ENCODE measurements at places on chromosomes 16 and 17.

DNA sequence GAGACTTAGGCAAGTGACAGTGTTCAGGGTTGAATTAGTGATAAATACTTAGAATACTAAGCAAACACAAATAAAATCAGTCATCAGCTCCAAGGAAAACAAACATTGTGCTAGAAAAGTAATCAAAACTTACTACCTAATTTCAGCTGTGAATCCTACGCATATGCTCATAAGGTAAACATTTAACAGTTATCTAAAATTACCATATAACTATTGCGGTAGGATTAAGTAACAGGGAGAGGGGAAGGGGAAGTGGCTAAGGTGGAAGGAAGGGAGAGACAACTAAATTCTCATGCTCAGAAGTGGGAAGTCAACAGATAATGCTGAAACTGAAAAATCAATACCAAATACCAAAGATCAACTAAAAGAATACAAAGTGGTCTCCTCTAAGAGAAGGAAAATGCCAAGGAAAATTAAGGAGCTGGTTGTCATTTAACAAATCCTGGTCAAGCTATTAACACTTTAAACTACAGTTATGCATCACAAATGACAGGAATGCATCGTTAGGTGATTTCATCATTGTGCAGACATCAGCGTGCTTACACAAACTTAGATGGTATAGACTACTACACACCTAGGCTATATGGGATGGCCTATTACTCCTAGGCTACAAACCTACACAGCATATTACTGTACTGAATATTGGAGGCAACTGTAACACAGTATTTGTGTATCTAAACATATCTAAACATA, 20.0 kb downstream of the USP32 start:
- no peak for DNase-seq

DNA sequence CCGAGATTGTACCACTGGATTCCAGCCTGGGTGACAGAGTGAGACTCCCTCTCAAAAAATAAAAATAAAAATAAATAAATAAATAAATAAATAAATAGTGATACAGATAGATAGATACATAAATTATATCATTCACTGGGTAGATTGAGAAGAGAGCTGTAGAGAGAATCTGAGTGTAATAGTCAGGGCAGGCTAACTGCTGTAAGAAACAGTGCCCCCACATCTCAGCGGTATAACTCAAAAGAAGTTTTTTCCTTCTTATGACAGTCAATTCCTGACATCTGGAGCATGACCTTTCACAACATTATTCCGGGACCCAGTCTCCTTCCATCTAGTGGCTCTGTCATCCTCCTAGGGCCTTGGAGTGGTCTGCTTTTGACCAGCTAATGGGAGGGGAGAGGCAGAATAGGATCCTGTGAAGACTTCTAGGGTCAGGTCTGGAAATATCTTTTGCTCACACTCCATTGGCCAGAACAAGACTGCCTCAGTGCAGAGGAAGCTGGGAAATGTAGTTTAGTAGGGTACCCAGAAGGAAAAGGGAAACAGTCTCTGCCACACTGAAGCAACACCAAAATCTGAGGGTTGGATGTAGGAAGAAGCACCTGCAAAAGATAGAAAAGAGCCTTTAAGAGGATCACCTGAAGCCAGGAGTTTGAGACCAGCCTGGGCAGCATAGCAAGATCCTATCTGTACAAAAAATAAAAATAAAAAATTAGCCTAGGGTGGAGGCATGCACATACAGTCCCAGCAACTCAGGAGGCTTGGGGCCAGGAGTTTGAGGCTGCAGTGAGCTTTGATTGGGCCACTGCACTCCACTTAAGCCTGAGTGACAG, 3.0 kb upstream of the QPRT start:
- peak; percentile 16 for DNase-seq

GRCh38 chr16:3045758-3046640, at the start of gene MMP25:
Gene MMP25 (plus strand): TSS chr16:3046561. CDS start chr16:3046918, 357 bp downstream.
- DNase-seq, result no peak

DNA sequence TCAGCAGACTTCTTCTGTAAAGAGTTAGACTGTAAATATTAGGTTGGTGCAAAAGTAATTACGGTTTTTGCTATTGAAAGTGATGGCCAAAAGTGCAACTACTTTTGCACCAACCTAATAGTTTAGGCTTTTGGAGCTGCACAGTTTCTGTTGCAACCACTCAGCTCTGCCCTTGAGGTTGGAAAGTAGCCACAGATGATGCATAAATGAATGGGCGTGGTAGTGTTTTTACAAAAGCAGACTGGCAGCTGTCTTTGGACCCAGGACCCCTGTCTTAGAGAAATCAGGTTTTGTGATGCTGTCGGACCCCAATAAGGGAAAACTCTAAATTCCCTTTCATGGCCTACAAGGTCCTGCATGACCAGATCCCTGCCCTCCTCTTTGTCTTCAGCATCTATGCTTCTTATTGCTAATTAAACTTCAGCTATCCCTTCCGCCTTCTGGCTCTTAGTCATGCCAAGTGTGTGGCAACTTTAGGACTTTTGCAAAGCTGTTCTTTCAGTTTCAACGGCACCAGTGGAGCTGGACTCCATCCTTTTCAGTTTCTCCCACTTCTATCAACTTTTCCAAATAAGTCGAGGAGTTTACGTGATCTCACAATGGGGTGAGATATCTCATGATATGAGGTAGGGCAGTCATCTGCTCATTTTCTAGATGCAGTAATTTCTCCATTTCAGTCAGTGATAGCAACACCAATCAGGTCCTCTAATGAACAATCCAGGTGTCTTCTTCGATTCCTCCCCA, 232.3 kb downstream of the XYLT1 start:
- no peak for DNase-seq

GRCh38 chr16:3113765-3114479, 1.5 kb downstream of the ZNF205 start:
- no peak for DNase-seq

- DNase-seq, result no peak
Measured at GRCh38 chr16:58047557-58048348, 22.2 kb downstream of the MMP15 start.

GRCh38 chr16:10647721-10648296, 46.9 kb downstream of the TEKT5 start:
- no peak for DNase-seq

DNA sequence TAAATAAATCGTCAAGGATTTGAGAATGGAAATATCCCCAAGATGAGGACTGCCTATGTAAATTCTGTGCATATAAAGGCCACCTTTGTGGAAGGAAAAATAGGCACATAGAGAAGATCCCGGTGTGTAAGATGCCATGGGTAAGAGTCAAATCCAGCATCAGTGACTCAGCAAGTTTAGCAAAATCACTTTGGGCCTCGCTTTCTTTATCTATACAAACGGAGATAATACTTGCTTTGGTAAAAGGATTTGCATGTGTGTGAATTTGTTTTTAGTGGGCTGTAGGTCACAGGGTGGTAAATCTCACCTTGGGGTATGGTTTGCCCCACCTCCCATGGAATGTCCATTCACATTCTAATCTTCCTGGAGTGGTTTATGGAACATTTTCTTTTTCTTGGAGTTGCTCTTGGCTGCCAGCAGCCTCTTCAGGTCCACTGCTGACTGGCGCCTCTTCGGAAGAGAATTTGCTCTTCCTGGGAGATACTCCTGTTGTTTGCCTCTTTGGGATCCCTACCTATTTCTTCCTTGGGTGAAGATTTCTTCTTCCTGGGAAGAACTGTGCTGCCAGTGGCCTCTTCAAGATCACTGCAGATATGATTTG, 587.6 kb downstream of the CDH11 start:
- no peak for DNase-seq

GRCh38 chr17:80794281-80795089, 197.2 kb upstream of the CHMP6 start:
- DNase-seq, result no peak

GRCh38 chr17:46737326-46737725, 81.2 kb downstream of the WNT3 start:
- no peak for DNase-seq

DNA sequence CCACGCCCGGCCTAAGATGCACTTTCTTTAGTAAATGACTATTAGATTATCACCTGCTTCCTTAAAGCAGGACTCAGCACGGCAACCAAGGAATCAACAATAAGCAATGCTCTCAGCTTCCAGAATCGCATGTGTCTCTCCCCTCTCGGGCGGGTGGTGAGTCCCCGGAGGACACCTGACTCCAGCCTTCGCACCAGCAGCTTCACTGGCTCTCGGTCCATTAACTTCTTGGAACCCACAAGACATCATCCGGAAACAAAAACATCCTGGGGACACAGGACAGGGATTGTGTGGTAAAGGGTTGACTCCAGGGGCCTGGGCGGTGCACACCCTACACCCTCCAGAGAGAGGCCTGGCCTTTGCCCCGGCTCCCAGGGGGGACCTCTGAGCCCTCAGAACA, 22.7 kb downstream of the UTS2R start:
- no peak for DNase-seq

DNA sequence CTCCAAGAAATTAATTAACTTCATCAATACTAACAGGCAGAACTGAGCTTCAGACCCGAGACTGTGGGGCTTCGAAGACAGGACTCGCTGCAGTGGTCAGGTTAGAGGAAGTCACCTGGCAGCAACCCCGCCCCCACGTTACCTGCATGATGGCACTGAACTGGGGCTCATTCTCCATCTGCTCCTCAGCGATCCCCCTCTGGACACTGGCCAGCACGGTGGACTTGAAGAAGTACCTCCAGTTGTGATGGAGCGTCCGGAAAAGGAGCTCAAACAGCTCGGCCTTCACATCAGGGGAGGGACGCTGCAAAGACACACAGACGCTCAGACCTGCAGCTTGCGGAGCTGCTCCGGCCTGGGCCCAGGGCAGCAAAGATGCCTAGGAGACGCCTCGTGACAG, 40.9 kb upstream of the GSG1L start:
- no peak for DNase-seq

DNA sequence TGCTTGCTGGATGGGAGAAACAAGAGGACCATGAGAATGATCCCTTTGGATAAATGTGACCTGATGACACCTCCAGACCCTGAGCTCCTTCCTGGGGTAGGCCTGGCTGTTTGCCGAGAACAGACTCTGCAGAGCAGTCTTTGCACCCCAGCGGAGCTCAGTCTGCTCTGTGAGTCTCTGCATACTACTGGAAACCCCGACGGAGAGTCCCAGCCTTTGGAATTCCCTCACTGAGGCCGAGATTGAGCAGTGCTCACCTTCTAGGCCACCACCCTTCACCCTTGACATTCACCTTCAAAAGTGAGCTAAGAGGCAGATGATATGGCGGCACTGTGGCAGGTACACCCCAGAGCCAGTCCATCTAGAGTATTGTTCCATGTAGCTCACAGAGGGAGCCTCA, 172.2 kb upstream of the CDH13 start:
- DNase-seq, result no peak

GRCh38 chr17:63939401-63939800, 7.3 kb upstream of the CD79B start:
- no peak for DNase-seq

DNA sequence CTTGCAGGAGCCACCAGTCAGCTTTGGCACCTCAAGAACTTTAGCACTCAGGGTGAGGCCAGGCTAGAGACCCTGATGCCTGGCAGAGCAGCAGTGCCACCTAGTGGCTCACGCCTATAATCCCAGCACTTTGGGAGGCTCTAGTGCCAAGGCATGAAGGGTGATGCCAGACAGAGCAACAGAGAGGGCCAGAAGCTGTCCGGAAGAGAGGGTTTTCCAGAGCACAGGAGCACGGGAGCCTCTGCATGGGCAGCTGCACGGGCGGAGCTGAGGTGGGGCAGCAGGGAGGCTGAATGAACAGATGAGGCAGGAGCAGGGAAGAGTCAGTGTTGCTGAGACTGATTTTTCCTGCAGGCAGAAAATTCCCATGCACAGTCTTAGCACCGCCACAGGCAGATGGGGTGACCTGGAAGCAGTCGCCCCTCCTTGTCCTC, 38.9 kb downstream of the MYH3 start:
- peak; percentile 71 for DNase-seq

DNA sequence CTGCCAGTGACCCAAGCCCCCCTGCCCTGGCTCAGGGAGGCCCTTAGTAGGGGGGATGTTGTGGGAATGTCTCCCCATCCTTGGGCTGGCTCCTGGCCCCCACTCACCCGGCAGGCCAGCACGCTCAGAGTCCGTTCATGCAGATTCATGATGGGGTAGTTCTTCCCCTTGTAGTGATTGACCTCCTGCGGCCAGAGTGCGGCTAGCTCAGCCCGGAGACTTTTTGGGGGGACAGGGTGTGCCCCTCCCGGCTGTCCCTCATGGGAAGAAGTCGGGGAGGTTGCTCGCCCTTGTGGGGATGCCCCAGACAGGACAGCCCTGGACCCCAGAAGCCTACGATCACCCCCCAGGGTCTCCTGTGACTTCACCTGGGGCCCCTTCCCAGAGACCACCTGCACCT, 4.0 kb downstream of the NPB start:
- no peak for DNase-seq

- DNase-seq, result no peak
Measured at GRCh38 chr16:51012396-51012795, 138.7 kb downstream of the SALL1 start.

DNA sequence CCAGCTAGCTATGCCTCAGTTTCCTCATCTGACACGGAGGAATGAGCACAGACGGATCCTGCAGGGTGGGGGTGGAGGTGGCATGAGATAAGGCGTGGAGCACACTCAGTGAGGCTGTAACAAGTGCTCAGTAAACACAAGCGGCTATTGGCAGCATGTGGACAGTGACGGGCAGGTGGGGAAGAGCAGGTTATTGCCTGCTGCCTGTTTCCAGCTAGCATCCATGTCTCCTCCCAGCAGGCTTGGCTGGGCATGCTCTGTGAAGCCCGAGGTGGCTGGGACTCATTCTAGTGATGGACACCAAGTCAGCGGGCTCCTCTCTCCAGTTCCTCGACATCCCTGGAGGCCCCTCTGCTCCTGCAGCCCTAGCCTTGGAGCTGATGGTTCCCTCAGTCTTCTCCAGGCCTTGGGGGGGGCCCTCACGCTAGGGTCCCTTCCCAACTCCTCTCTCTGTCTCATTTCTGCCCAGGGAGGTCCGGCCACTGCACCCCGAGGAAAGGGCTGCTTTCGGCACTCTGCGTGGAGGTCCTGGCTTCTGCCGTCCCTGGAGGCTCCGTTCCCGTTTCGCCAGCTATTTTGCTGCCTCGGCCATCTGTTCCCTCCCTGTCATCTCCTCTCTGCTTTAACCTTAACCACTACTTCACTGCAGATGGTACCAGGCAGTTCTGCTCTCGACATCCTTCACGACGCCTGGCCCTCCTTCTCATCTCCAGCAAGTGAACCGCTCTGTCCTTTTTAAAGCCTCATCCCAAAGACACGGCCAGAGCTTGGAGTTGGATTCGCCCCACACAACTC, 6.2 kb downstream of the RTN4RL1 start:
- DNase-seq, result no peak

Data from fibroblast of skin of abdomen (primary cell).